ENCODE measurements at places on chromosomes 5 and 9.
A peak's percentile ranks its signal among the peaks of the same experiment; 100 is the strongest.

DNA sequence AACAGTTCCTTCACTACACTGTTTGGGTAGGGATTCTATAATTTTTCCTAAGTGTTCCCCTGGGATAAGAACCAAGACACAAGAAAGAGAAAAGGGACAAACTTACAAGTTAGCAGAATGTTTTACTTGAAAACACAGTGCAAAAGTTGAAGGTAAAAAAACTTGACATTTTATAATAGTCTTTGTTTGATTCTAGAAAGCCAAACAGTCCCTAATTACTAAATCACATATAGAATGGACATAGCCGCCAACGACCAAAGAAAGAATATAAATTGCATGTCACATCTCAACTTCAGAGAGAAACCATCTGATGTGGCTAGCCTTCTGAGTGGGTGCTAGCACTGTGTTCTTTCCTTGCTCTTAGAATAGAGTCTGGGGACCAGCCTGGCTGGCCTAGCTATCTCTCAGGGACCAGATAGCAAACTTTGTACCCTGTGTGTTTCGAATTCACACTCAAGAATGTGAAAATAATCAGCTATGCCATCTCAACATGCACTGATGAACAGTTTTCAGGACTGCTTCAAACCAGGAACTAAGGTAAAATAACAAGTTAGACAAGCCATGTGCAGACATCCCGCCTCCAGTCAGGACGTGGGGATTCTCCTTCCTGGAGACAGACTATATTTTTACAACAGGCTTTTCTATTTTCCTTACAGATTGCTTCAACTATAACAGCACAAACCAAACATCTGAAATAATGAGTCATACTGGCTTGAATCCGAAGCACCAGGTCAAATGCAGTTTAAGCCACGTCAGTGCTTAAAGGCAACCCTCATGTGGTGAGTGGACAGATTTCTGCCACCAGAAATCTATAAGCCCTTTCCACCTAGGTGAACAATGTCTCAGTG lies 53.7 kb downstream of the LHFPL2 start:
- no peak for DNase-seq

- no peak for DNase-seq
These were observed 19.1 kb downstream of the CREBRF start for GRCh38 chr5:173075137-173075843.

GRCh38 chr9:128159522-128159783 lies 612 bp upstream of the BBLN start:
- DNase-seq = no peak

- no peak for DNase-seq
These were observed 1.1 kb downstream of the GCNT4 start for GRCh38 chr5:75051217-75051751.

DNA sequence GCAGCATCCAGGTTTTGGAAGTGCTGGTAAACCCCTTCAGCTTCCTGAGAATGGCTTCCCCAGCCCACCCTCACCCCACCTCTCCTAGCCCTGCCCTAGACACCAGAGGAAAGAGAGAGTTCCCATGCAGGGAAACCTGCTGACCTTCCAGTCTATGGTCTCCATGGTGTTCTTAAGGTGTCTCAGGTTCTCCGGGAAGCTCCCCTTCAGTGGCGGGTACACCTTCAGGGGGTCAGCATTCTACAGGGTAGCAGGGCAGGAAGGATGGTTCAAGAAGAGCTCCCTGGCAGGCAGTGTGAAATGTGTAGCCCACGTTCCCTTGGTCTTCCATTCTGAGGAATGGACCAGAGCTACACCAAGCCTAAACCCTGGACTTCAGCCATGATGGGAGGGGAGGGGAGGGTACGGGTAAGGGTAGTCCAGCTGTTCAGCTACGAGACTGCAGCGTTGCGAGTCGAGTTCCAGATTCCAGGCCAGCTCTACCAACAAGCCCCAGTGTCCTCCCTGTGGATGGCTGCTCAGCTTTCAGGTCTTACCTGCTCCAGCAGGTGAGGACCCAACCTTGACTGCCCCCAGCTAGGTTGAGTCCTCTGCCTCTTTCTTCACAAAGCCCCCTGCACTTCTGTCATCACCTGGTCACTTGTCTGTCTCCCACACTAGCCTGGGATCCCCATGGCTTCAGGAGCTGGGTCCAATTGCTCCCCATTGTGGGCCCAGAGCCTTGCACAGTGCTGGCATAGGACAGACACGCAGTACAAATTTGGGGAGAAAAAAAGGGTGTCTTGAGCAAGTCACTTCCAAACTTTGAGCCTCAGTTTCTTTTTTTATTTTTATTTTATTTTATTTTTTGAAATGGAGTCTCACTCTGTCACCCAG lies 7.5 kb downstream of the CD74 start:
- no peak for DNase-seq

- peak; percentile 81 for DNase-seq
These were observed 1.9 kb upstream of the IDNK start for GRCh38 chr9:83620841-83621636.

GRCh38 chr5:71632168-71632567 lies 45.0 kb downstream of the MCCC2 start:
- no peak for DNase-seq

GRCh38 chr5:148060309-148060708 lies 3.5 kb upstream of the SPINK5 start:
- DNase-seq = no peak

DNA sequence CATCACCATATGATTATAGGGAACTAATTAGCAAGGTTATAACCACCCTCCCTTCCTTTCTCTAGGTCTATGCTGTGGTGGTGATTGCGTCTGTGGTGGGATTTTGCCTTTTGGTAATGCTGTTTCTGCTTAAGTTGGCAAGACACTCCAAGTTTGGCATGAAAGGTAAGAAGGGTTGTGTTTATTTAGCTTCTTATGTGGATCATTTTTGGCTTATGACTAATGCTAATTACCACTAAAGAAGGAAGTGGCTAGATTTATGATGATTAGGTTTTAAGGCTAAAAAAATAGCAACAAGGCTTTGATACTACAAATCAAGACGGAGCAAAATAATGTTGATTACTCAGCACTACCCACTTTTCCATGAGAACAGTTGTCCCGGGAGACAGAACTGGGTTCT lies 82.4 kb downstream of the NTRK2 start:
- no peak for DNase-seq

DNA sequence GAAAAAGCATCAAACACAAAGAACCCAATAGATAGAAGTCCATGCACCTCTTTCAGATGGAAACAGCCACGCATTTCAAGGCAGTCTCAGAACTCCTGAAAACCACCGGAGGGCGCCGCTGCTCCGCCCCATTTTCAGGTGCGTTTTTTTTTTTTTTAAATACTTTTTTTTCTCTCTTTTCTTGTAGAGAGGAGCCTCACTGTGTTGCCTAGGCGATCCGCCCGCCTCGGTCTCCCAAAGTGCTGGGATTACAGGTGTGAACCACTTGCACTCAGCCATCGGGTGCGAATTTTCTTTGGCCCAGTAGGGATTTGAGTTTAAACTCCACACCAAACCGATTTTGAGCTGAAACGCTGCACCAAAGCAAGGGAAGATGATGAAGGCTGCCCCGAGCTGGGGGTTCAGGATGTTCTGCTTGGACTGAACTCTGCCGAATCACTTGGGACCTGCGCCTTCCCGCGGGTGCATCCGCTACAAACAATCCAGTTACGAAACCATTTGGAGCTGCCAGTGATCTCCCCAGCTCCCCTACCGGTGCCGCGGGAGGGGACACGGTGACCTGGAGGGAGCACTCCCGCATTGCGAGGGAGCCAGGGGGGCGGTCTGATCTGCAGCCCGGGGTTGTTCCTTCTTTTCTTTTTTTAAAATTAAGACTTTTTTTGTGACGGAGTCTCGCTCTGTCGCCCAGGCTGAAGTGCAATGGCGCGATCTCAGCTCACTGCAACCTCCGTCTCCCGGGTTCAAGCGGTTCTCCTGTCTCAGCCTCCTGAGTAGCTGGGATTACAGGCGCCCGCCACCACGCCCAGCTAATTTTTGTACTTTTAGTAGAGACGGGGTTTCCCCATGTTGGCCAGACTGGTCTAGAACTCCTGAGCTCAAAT lies 1.4 kb downstream of the PTGR1 start:
- DNase-seq = peak; percentile 75

DNA sequence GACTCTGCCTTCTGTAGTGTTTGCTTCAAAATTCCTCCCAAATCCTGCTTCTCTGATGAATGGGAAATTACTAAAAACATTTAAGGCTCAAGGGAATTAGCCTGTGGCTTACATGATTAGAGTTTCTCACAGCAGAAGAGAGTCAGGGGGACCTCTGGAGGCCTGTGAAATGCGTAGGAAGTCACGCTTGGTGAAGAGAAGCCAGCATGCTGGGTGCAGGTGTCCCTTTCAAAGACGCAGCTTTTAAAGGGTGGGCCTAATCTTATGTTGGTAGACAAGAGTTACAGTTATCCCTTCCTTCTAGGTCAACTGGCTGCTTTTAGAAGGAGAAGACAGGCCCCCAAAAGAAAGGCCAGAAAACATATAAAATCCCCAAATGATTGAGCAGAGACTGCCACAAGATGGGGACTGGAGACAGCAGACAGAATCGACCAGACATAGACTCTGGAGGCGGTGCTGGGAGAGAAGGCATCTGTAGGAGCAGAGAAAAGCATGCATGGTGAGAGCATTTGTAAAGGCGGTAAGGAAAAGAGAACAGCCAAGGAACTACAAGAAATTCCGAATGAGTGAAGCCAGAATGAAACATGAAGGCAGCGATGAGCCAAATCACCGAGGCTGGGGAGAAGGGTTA lies 42.3 kb downstream of the B4GALT1 start:
- DNase-seq = no peak

- DNase-seq = no peak
These were observed 94.3 kb downstream of the DCP2 start for GRCh38 chr5:113070901-113071300.

DNA sequence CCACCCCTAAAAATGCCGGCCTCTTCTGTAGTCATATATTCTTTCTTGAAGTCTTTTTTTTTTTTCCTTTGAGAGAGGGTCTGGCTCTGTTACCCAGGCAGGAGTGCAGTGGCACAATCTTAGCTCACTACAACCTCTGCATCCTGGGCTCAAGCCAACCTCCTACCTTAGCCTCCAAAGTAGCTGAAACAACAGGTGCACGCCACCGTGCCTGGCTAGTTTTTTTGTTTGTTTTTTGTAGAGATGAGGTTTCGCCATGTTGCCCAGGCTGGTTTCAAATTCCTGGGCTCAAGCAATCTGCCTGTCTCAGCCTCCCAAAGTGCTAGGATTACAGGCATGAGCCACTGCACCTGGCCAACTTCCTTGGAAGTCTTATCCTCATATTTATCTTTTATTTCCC lies 19.1 kb downstream of the SREK1IP1 start:
- DNase-seq = no peak
